ENCODE measurements at places on chromosomes 7 and 10.

GRCh38 chr7:129798616-129799349, 154.0 kb downstream of the UBE2H start:
- DNase-seq = no peak

DNA sequence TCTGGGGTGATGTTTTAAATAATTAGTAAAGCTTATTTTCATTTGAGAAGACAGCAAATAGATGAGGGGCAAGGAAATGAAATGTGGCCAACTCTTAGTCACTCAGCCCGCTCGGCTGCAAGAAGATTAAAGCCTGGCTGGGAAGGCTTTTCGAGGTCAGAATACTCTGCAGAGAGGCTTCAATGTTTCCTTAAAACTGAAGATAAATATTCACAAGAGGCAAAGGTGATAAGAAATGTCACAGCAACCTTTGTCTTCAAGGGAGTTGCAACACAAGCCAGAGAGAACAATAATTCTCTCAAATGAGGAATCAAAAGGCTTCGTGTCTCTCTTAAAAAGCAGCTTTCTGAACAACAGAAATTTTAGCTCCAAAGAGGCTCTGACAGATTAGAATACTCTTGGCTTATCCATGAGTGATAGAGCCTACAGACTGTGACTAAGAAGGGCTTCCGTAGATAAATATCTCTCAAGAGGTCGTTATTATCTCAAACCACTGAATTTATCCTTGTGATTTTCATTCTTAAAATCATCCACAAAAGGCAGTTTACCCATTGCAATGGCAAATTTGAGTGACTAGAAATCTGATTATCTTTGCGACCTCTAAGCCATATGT, 92.5 kb downstream of the KLF6 start:
- DNase-seq = no peak

- no peak for DNase-seq
Measured at GRCh38 chr7:40535678-40536077, 400.9 kb downstream of the SUGCT start.

DNA sequence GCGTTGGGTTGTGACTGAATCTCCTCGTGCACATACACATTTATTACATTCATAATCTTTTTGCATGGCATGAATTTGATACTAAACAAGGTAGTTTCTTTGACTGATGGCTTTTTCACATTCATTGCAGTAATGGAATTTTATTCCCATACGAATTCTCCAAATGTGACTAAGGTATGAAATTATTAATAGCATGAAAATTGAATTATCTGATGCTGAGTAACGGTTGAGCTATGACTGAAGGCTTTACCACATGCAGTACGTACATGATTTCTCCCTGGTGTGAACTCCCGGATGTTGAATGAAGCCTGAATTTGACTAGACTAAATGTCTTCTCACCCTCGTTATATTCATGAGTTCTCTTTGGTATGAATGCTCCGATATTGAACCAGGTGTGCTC, 104.4 kb upstream of the C1GALT1 start:
- no peak for DNase-seq

DNA sequence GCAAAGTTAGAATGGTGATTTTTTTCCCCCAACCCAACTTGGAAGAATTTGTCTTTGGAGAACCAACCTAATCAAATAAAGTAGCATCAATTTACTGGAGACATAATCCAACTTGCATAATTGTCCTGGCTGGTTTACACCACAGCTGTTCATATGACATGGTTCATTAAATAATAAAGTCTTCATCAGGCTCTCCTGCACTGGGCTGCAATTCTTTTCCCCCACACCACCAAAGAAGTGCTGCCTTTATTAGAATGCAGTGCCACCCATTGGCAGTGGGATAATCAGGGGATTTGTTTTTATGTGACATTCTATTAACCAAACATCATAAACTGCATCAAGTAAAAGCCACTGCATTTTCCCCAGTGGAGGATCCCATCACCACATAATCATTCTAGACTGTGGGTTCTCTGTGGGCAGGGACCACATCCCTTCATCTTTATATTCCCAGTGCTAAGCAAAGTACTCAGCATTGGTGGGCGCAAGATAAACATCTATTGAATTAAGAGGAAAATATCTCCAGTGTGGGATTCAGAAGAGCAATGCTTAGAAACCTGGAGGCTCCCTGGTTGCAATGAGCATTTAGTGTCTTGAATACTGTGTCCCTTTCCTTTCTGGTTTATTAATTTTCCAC, 322.0 kb downstream of the KCNMA1 start:
- DNase-seq = no peak

GRCh38 chr10:17716161-17716560, 35.8 kb upstream of the TMEM236 start:
- no peak for DNase-seq

DNA sequence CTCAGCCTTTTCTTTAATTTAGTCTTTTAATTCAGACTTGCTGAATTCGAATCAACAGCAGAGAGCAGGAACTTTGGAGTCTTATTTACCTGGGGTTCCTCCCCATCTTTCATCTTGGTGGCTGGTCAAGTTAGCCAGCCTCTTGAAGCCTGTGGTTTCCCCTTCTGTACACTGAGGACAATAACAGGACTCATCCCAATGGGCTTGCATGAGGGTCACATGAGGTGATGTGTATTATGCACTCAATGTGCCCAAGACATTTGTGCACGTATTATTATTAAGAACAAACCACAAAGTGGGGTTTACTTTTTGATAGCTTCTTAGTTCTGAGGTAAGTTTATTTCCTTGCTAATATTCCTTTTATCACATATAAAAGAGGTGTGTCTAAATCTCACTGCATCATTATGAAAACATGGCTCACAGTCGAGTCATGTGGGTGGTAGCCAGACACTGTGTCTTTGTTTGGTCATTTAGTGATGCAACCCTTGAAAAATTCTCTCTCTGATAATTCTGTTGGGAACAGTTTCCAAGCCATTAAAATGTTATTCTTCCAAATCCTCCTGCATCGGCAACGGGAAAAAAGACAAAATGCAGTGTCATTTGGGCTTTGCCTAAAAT, 86.5 kb upstream of the GRB10 start:
- peak; percentile 74 for DNase-seq

GRCh38 chr10:72322280-72323058, 32.2 kb downstream of the DNAJB12 start:
- peak; percentile 8 for DNase-seq

DNA sequence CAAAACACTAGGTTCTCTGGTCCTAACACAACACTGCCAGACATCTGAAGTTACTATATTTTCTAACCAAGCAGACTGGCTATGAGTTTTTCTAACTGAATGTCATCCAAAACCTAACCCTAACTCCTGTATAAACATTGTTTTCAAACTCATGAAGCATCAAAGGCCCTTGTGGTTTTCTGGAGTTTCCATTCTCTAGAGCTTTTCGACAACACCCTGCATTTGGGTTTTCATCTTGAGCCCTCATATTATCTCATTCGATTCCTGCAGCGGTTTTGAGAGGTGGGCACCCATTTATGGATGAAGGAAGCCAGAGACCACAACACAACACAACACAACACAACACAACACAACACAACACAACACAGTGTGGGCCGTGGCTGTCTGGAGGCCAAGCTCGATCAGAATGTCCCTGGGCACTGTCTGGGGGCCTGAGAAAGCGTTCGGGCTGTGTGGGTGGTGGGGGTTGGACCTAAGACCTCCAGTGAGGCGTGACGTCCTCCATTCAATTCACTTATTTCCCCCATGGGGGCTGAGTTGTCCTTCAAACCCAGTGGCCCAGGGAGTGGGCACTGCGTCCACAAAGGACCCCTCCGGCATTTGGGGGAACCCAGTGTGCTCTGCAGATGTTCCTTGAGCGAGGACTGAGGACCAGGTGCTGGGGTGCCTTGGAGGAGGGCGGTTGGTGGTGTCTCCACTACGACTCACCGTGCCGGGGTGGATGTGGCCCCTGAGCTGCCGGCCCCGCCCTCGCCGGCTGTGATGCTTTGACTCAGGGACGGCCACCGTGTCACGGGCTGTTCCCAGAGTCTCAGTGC, 490.4 kb downstream of the DNAJB6 start:
- DNase-seq = no peak

DNA sequence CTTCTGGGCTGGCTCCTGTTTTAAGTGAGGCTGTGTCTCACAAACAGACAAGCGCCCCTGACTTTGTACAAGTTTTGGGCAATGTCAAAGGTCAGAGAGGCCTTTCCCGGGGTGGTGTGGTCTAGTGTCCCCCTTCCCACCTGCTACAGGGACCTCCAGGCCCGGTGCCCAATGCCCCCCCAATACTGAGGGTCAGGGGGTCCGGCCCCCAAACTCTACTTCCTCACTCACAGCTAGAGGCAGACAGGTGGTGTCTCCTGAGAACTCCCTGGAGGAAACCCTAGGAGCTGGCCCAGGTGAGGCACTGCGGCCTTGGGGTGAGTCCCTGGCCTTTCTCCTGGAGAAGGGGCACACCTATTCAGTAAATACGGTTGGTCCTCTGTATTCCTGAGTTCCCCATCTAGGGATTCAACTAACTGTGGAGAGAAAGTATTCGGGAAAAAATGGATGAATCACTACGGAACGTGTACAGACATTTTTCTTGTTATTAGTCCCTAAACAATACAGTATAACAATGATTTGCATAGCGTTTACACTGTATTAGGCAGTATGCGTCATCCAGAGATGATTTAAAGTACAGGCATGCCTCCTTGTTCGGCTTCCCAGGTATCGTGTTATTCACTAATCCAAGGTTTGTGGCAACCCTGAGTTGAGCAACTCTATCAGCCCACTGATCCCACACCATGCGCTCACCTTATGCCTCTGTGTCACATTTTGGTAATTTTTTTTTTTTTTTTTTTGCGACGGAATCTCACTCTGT, 308.1 kb downstream of the WDR37 start:
- no peak for DNase-seq

- no peak for DNase-seq
Measured at GRCh38 chr7:141220263-141220880, 146.5 kb downstream of the TMEM178B start.

DNA sequence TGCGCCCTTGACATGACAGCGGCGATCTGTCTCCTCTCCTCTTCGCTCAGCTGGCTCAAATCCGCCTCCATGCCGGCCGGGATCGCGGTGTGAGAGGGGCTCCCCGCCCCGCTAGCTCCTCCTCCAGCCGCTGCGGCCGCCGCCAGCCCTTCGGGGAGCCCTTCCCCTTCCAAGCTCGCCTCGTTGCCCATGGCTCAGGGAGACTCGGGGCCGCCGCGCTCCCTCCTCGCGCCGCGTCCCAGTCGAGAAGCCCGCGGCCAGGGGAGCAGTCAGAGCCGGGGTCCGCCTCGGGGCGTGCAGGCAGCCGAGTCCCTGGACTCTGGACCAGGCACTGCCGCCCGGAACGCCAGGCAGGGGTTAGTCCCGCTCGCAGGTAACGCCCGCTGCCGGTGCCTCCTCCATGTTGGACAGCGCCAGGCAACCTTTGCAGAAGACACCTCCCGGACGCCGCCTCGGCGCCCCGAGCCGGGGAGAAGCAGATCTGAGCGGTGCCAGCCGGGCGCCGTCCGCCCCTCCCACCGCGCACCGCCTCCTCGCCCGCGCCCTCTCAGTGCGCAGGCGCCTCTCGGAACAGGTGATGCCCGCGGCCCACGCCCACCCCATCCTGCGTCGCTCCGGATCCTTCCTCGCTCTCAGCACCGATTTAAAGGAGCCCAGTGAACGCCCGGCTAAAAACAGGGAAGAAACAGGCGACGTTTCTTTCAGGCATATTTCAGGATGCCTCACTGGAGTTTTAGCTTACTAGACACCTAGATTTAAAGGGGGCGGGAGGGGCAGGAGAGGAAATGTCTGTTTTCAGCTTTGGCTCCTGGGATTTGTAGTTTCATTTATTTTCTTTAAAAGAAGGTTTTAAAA, at the start of gene PCLO:
PCLO (minus strand) TSS at position 483 of the 855 bp plus-strand sequence; CDS start at position 191, 292 bp downstream.
- peak; percentile 97 for DNase-seq

- DNase-seq = peak; percentile 41
Measured at GRCh38 chr7:22137466-22137865, 191.8 kb upstream of the CDCA7L start.

DNA sequence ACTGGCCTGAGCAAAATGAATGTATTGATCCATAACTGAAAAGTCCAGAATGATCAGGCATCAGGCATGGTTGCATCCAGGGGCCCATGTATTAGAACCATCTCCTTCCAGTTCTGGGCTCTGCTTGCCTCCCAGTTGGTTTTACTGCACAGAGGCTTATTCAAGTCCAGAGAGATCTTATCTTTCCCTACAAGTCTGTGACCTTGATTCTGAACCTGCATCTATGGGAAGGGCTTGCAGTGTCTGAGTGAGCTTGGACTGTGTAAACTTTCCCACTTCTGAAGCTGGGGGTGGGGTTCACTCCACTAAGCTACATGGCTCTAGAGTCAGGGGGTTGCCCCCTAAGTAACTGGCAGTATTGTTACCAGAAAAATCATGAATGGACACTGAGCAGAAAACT, 136.2 kb downstream of the TCF7L2 start:
- no peak for DNase-seq

DNA sequence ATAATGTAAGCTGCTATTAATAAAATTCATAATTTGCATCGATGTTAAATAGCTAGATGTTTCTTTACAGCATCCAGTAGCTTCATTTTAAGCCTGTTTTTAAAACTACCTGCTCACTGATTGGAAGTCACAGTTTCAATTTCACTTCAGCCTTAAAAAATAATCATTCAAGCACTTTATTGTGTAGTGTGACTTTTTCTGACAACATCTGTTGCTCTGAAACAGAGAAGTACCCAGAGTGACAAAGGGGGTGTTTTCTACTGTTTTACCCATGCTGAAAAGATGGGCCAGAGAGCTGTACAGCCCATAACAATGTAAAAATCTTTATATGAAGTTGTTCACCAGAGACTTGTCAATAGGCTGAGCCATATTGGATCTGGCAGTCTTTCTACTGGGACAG, 437.2 kb downstream of the MDFIC start:
- DNase-seq = no peak

- no peak for DNase-seq
Measured at GRCh38 chr7:29091715-29092114, 54.6 kb downstream of the CPVL start.

GRCh38 chr10:87038786-87039185, 18.7 kb downstream of the FAM25A start:
- no peak for DNase-seq

DNA sequence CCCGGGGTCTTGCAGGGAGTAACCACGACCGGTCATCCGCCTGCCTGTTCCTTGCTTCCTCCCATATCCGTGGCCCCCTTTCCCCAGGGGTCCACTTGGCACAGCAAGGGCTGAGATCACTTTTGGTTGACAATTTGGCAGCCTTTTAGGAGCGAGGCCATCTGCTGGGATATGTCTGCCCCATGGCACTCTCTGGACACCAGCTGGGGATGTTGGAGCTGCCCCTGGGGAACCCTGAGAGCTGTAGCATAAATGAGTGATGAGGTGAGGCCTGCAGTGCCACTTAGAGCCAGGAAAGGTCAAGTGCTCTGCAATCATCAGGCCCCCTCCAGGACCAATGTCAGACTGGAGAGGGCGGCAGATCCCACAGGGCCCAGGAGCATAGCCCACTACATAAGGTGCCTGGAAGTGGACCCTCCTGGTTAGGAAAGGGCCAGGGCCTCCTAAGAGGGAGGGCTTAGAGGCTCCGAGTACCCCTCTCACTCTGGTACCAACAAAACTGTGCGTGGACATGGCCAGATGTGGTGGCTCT, 92.1 kb downstream of the HIP1 start:
- no peak for DNase-seq
